Hypothalamus (tissue), 51 donors: ENCODE measurements at places on chromosomes 2 and 18.

DNA sequence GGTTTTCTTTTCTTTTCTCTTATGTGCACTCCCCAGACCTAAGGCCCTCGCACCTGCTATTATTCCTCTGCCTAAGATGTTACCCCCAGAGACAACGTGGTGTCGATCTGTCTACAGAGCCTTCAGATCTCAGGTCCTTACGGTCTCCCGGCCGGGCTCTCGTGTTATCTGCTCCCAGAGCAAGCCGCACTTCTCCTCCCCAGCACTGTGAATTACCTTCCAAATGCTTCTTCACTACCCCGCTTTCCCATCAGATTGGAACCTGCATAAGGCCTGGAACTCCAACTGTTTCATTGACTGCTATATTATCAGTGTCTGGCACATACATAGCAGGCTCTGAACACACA, 71.2 kb upstream of the ODC1 start:
- no peak for DNase-seq

- DNase-seq: no peak
Measured at GRCh38 chr2:152548996-152549395, 168.3 kb downstream of the PRPF40A start.

DNA sequence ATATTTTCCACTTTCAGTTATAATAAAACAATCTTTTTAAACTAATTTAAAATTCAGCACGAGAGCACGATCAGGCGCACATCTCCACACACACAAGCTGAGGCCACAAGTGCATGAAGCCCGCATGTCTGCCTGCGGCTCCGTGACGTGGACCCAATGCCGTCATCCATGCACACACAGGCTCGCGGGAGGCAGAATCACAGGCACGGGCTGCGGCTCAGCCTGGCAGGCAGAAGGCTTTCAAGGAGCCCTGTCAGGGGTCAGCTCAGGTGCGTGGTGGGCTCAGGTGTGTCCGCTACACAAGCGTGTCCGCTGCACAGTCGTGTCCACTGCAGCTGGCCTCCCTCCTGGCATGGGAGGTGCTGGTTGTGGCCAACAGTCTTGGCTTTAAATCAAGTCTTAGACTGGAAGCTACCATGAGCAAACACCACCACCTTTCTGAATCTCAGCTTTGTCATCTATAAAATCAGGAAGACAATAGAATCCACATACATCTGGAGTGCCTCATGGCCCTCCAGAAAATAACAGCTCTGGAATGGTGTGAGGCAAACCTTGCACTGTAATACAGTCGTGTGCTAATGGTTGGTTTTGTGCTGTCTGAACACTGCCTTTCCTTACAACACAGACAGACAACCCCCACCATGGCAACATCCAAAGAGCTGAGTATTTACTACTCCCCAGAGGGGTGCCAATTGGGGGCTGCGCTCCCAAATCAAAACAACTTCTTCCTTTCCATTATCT, 210.1 kb downstream of the NDUFA10 start:
- DNase-seq: no peak

- DNase-seq: no peak
Measured at GRCh38 chr2:72144274-72144631, 3.4 kb downstream of the CYP26B1 start.

DNA sequence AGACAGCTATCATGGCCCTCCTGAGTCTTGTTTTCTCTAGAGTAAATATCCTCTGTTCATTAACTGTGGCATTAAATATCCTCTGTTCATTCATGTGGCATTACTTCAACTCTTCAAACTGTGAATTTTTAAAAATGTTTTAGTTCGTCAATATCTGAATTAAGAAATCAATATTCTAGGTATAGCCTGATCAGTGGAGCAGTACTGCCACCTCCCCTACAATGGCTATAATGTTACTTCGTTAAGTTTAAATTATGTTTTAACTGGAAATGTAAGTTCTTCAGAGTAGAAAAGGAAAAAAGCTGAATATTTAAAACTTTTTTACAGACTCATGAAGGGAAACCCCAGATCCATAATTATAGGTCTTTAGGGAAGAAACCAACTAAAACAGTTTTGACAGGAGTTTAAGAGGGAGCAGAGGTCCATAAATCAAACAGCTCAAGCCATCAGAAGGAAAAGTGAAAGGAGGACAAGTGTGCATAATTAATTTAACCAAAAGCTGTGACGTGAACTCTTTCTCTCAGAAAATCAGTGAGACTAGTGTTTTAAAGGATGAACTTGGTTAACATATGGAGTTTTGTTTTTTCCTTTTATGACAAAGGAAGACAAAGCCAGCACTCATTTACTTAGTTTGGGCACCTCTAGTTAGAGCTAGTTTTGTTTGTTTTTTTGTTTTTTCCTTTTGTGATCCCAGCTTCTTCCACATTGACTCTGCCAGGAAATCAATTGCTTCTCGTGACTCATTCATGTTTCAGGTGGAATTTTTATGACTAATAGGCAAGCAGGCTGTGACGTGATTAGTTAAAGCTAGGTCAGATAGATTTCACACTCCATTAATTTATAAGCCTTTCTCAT, 44.9 kb downstream of the RBBP8 start:
- no peak for DNase-seq

DNA sequence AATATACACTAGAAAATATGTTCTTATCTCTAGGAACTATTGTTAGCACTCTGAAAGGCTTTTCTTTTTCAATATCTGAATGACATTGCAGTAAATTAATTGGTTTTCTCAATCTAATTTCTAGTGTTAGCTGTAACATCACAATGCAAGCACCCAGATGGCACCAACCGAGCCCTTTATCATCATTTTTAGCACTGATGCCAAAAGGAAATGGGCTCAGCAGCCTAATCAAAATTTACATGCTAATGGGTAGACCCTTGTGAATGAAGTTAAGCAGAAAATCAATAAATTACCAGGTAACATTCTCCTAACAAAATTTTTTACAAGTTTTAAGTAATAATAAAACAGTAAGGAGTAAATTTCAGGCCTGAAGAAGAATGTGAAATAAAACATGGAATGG, 53.5 kb upstream of the PGAP1 start:
- no peak for DNase-seq

DNA sequence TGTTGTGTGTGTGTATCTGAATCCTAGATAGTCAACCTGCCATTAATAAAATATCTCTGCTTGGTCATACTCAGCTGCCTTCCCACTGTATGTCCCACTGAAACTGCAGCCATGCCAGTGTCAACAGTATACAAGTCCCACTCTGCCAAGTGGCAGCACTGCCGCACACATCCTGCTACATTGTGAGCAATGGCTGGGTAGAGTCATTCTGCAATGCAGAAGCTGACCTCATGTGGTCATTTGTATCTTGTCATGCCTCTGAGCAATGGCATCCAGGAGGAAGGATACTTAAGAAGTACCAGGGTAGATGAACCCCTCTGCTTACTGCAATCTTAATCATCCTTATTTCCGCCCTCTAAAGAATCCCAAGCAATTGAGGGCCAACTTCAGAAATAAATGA, 302.2 kb upstream of the DDX18 start:
- no peak for DNase-seq

- DNase-seq: no peak
Measured at GRCh38 chr2:229620289-229620688, 94.1 kb downstream of the DNER start.

DNA sequence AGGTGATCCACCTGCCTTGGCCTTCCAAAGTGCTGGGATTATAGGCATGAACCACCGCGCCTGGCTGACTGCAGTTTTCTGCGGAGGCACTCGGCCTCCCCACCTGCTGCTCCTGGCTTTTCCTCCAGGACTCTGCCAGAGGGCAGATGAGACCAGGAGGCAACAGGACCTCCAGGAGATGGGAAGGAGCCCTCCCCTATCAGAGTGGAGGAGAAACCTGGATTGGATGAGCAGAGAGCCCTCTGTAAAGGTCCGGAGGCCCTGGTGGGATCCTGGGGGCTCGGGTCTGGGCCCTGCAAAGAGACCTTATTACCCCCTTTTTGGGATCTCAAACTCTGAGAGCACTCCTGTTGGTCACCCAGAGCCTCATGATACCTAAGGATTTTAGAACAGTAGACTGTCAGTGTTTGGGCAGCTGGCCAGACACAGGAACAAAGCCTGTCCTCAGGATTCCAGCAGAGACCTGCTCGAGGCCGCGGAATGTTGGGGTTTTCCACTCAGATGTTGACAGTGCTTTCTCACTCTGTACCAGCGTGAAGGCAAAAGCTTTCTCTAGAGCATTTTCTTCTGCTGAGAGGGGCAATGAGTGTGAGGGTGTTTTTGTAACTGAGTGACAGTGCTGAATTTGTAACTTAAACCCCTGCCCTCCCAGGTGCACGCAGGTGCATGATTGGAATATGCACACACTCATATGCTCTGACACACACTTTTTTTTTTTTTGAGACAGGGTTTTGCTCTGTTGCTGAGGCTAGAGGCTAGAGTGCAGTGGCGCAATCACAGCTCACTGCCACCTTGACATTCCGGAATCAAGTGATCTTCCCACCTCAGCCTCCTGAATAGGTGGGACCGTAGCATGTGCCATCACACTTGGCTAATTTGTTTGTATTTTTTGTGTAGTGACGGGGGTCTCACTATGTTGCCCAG, 48.4 kb downstream of the NPPC start:
- no peak for DNase-seq

DNA sequence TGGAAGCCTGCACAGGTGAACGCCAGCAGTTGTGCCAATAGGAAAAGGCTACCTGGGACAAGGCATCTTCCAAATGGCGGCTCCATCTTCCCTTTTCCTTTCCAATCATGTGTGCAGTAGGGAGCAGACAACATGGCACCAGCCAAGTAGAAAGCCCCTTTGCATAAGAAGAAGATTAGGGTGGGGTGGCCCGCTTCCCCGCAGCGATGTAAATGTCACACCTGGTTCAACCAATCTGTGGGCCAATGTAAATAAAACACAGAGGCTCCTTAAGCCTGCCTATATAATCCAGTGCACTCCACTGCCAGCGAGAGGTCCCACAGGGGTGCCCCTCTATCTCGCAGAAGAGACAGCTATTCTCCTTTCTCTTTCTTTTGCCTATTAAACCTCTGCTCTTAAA, 468.4 kb upstream of the CRIM1 start:
- DNase-seq: no peak

- DNase-seq: no peak
Measured at GRCh38 chr18:8139127-8139527, 470.1 kb upstream of the RAB12 start.

GRCh38 chr2:138780446-138780880, 273 bp upstream of the NXPH2 start:
- no peak for DNase-seq

DNA sequence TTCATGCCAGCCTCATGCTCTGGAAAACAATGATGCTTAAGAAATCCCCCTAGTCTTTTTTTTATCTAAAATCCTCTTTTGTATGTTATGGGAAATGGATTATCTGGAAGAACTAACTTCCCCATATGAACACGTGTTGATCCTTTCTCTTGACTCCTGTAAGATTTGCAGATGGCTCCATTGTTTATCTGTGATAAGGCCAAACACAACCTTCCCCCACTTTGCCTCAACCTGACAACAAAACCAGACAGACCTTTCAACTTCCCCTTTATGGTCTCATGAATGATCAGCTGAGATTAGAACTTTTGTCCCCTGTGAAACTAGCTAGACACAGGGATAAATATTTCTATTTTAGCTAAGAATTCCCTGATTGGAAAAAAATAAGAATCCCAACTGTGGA, 828.0 kb upstream of the CDH2 start:
- DNase-seq: no peak

GRCh38 chr2:136221026-136221425, 103.1 kb upstream of the CXCR4 start:
- DNase-seq: no peak

GRCh38 chr18:77487951-77488740, 238.5 kb downstream of the GALR1 start:
- no peak for DNase-seq

- DNase-seq: no peak
Measured at GRCh38 chr2:232353096-232353495, 25.5 kb upstream of the ALPP start.

DNA sequence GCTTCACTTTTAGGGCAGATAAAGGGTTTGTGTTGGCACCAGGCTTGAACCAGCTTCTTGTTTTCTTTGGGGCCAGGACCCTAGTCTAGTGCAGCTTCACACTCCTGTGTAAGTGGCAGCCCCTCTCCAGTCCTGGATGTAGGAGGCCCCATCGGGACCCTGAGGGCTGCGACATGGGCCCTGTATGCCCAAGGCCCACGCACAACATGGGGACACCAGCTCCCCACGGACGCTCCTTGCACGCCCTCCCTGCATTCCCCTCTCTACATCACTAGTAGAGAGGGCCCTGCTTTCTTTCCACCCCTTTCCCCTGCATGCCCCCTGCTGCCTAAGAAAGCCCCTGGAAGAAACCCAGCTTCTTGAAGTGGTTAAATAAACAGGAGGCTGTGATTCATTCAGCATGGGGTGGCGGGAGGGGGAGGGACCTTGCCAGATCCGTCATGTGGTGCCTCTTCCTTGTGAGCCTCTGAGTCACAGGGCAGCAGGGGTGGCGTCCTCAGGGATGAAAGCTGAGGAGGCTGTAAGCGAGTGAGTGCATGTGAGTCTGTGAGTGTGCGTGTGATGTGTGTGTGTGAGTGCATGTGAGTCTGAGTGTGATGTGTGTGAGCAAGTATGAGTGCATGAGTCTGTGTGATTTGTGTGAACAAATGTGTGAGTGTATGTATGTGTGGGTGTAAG, 42.5 kb downstream of the COPS8 start:
- no peak for DNase-seq

DNA sequence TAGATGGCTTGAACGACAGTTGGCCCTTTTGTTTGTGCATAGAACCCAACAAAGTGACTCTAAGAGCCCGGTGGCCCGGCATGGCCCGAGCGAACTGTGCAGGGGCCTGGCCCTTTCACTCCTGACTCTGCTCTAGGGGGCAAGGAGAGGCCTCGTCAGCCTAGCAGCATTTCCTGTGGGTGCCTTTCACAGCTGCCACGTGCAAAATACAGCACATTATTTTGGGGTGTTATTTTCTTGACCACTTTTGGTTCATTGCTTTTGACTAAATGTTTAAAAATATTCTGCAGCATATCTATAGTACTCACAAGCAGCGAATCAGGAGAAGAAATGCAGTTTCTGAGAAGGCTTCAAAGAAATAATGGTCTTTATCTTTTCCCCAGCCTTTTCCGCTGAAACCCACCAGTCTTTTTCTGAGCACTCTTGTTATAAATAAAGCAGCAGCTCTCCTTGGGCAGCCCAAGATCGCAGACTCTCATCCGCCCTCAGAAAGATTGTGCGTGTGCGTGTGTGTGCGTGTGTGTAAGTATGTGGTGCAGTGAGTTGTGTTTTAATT, 31.3 kb downstream of the DGKD start:
- no peak for DNase-seq

GRCh38 chr18:59853380-59853779, 46.4 kb upstream of the PMAIP1 start:
- DNase-seq: no peak

DNA sequence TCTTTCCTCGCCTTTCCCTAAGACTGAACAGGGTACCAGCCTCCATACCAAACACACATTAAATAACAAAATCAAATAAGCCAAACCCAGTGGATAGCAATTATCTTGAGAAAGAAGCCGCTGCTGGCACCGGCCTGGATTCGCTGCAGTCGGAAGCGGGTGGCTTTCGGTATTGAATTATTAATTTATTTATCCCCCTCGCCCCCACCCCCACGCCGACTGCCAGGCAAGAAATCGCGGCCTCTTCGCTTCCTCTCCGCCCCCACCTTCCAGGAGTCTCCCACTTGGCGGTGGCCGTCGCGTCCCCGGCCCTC, 370 bp upstream of the ZNF804A start:
- DNase-seq: no peak
